Left hindlimb (tissue), 1 donor: ENCODE measurements at places on chromosomes 3 and 15.

GRCh38 chr3:36182024-36182423 lies 198.3 kb upstream of the STAC start:
- no peak for DNase-seq

DNA sequence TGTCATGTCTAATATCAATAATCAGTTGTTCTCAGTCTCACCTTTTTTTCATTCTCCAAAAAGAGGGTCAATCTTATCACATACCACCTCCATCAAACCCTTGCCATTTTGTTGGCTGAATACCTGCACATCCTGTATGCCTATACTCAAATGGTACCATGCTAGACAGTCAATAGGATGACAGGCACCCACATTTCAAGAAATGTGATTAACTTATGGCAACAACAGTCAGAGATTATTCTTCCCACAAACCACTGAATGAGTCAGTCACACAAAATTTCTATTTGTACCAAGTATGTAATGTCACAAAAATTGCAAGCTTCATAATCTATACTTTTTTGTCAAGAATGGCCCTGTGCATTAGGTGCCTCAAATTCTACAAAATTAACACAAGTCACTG lies 5.1 kb upstream of the SLC27A2 start:
- no peak for DNase-seq

- DNase-seq, result no peak
These were observed 67.2 kb upstream of the ATP2C1 start for GRCh38 chr3:130826516-130827182.

DNA sequence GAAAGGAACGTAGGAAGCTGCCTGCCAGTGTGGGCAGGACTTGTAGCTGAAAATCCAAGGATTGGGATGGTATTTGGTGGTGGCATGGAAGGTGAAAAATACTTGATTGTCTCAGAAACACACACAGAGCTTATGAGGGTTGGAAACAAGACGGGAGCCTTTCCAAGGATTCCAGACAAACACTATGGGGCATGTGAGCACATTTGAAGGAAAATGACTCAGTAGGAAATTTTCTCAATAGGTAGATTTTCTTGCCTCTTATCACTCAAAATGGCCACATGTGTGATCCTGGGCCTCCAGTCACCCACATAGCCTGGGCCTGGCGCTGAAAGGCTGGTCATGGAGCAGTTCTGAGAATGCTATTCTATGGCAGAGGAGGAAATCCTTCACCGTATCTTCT lies 47.4 kb downstream of the CCNL1 start:
- DNase-seq, result no peak

- DNase-seq, result no peak
These were observed 237.4 kb downstream of the TLE3 start for GRCh38 chr15:69860321-69860720.

DNA sequence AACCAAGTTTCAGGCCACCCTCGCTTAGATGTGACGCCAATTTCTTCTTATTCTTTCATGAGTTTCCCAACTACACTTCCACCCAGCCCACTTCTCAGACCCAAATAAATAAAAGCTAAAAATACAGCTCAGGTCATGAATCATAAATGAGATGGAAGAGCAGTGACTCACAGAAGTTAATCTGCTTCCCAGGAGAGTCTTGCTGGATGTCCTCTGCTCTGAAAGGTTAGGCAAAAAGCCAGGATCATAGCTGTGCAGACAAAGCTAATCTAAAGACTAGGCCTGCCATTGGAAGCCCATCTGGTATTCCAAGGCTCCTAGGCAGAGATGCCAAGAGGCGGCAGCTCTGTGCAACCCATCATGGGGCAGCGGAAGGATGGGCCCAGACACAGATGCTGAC lies 24.1 kb downstream of the SHC4 start:
- DNase-seq, result no peak

- DNase-seq, result no peak
These were observed 940.2 kb downstream of the ROBO1 start for GRCh38 chr3:78827618-78828017.

DNA sequence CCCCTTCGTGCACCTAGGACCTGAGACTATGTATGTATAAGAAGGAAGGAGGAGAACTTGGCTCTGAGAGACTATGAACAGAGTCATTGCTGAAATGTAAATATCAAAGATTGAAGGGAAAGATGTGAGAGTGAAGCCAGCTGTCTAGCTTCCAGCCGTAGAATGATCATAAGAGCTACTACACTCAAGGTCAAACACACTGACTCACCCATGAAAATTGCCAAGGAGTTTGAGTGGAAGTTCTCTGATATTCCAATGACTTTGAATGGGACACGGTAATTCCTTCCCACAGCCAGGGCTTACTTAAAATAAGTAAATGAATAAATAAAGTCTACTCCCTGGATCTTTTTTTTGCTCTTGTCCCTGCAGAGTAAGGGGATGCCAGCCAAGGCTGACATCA lies 398.9 kb upstream of the TPRG1 start:
- DNase-seq, result no peak

- no peak for DNase-seq
These were observed 130.3 kb downstream of the LIPC start for GRCh38 chr15:58562135-58562534.

- no peak for DNase-seq
These were observed 120.0 kb downstream of the DUT start for GRCh38 chr15:48451241-48451640.

- no peak for DNase-seq
These were observed 52.2 kb downstream of the ROPN1B start for GRCh38 chr3:126021224-126021623.

- no peak for DNase-seq
These were observed 179.3 kb downstream of the SMAD6 start for GRCh38 chr15:66881173-66881905.
